Chondrocyte (in vitro differentiated cells): ENCODE measurements at places on chromosomes 16 and 17. TPM values are rescaled to one million over a fixed set of nuclear protein-coding genes. Genes with fewer than 3 reads are reported as not detected.
A peak's percentile ranks its signal among the peaks of the same experiment; 100 is the strongest.

- DNase-seq = no peak
Measured at GRCh38 chr17:72120642-72121163, at the start of gene SOX9. SOX9 (plus strand) TSS chr17:72121020; CDS start chr17:72121392, 372 bp downstream.

DNA sequence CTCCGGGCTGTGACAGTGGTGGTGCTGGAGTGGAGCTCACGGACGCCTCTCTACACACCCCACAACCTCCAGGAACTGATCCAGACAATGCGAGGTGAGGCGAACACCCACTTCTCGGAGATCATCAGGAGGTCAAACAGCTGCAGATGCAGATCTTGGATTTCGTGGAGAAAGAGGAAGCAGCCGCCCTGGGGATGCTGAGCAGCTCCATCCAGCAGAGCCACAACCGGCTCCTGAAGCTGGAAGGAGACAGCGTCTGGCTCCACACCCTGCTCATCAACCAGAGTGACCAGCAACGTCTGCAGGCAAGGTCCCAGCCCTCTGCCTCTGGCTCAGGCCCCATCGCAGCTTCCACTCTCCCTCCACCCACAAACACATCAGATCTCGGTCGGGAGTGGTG, 13.2 kb upstream of the SLC16A5 start:
- no peak for DNase-seq

GRCh38 chr16:85390511-85391174, 222.5 kb upstream of the GSE1 start:
- peak; percentile 89 for DNase-seq

DNA sequence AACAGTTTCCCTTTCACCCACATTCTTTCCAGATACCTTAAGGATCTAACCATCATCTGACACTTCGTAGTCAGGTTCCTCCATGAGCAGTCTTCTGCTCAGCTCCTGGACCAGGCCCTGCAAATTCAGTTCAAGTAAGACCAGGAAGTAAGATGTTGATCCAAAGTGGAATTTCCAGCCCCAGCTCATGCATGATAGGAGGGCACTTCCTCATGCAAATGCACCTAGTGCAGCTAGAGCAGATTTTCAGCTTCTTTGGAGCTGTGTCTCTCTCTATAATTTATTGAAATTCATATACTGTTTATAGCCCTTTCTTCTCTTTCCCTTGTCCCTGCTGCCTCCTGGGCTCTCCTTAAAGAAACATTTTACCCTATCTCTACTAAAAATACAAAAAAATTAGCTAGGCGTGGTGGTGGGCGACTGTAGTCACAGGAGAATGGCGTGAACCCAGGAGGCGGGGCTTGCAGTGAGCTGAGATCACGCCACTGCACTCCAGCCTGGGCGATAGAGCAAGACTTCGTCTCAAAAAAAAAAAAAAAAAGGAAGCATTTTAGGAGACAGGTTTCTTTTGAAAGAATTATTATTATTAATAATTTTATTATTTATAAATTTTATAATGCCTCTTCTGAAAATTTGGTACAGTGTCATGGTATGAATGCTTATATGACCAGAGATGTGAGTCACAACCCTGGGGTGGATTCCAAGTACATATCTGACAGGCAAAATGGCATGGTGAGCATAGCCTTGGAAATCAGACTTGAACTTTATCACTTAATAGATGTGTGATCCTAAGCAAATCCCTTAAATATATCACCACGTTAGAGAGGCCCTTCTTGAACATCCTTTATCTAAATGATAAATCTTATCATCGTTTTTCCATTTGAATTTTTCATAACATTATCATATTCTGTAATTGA, 94.3 kb downstream of the SSH2 start:
- no peak for DNase-seq

GRCh38 chr17:7651097-7651664, 455 bp downstream of the ATP1B2 start:
- no peak for DNase-seq

- DNase-seq = no peak
Measured at GRCh38 chr16:28082624-28083023, 19.1 kb upstream of the GSG1L start.

GRCh38 chr16:77308163-77308561, 109.0 kb downstream of the SYCE1L start:
- DNase-seq = no peak

DNA sequence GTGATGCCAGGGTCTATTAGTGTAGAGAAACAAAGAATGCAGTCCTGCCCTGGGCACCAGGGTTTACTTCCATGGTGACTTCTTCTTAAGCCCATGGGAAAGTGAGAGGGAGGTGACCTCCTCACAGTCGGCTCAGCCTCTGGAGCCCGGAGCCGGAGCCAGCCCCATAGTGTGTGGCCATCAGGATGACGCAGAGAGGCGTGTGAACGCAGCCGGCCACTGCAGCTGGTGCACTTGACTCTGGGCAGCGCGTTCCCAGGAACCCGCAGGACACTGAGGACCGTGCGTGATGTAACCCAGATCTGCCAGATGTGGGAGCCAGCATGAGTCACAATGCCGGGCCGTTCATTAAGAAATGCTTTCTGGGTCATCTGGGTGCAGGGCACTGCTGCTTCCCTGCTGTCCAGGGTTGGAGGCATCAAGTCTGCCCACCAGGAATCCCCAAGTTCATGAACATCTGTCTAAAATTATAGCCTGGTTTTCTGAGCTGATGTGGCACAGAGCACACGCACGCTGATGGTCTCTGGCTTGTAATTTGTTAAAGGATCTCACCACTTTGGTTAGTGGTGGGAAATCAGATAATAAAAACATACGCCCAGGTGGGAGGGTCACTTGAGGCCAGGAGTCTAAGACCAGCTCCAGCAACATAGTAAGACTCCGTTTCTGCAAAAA, 114.1 kb downstream of the PITPNC1 start:
- peak; percentile 94 for DNase-seq

The ENPP7 gene
- not detected in 3 replicates for total RNA-seq

The SPECC1 gene
- total RNA-seq = 63.6 to 91.9 TPM (median 90.8 TPM) in 3 replicates

The CFAP97D1 gene
- not detected in 3 replicates for total RNA-seq

The RAB11FIP4 gene
- 0.30 to 0.94 TPM (median 0.59 TPM) in 3 replicates for total RNA-seq

The TEDC2 gene
- 3.9 to 6.5 TPM (median 5.5 TPM) in 3 replicates for total RNA-seq

The XAF1 gene
- 0.36 to 0.40 TPM in 2 of 3 replicates, not detected in the other for total RNA-seq

The NOG gene
- 1.4 to 2.0 TPM (median 1.4 TPM) in 3 replicates for total RNA-seq
